Stimulated activated CD4-positive, alpha-beta T cell treated with anti-CD3 and anti-CD28 coated beads, Interleukin-2, amount 100 ng/mL, for 48 hours (primary cell): ENCODE measurements at places on chromosomes 11 and 22.
A peak's percentile ranks its signal among the peaks of the same experiment; 100 is the strongest.

DNA sequence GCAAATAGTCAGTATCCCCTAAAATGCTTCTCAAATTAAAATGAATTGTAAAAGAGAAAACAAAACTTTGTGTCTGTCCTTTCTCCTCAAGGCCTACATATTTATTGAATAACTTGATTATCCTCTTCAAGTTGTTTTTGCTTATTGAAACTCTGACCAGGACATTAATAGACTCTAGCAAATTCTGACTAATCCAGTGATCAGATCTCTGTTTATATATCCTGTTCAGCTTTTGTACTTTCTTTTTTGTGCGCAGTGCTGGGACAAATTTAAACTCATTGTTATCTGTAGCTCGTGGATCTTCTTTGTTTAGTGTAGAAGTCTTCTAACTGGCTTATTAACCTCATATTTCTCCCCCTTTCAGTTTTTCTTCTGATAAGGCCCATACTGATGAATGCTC lies 139.9 kb upstream of the SORL1-AS1 start:
- DNase-seq, result no peak

DNA sequence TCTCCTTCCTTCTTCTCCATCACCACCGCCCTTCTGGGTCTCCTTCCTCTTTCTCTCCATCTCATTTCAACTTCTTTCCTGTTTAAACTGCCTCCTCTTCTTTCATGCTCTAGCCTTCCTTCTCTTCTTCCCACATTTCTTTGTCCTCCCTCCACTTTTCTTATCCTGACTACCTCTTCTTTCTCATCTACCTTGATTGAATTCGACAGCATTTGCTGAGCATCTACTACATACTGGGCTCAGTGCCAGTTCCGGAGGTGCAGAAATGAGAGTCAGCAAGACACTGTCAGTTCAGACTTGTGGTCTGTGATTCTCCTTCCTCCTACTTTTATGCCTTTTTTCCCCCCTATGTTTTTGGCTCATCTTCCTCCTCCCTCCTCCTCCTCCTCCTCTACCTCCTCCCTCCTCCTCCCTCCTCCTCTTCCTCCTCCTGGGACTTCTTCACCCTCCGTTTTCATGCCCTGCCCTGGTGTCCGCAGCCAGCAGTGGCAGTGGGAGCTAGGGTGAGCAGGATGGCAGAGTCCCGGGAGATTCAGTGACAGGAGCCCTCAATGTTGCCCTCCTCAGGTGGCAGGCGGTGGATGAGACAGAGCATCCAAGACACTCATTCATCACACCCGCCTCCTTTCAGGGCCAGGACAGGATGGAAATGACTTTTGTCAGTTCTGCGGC lies 146.0 kb upstream of the SEZ6L start:
- no peak for DNase-seq

DNA sequence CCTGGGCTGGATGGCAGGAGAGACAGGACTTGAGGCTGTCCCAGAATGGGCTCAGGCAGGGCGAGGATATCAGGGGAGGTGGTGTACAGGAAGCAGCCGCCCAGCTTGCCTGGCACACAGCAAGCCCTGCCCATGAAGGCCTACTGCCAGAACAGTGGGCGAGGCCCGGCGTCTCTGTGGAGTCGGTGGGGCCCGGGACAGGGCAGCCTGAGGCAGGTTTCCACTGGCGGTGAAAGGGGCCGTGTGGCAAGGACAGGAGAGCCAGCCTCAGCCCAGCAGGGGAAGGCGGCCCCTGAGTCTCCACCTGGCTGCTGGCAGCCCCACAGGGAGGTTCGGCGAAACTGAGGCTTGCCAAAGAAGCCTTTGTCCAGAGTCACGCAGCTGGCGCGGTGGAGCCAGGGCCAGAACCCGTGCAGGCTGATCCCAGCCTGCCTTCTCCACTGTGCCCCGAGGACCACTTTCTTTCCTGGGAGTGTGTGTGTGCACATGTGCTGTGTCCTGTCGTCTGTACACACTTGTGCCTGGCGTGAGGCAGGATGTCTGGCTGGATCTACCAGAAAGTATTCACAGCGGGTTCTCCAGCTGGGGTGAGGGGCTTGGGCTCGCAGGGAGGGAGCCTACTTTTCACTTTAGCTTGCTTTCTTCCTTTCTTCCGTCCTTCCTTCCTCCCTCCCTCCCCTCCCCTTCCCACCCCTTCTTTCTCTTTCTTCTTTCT lies 1.2 kb downstream of the TSPO start:
- DNase-seq, result peak; percentile 44

DNA sequence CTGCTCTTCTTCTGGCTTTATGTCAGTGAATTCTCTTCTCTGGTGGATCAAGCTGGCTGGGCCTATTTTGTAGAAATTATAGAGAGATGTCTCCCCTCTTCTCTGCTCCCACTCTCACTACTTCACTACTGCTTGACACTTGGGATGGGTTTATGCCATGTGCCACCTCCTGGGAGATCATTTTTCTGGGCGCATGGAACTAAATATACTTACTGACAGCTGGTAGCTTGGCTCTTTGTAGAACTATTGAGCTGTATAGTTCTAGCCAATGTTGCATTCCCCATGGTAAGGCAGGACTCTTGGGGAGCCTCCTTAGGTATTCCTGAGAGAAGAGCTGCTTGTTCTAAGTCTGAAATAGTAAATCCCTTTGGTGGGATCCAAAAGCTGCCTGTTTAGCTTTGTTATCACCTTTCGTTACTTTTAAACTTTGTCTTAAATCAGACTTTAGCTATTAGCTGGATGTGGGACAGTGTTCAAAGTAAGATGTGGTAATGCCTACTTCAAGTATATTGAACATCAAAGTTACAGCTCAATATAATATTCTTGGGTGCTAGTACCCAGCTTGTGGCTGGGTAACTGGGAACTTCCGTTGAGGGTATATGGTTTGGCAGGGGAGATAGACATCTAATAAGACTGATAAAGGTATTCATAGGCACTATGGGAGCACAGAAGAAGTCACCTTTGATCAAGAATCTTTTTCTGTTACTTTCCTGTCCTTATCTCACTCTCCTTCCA lies 87.5 kb upstream of the RRM1 start:
- no peak for DNase-seq

DNA sequence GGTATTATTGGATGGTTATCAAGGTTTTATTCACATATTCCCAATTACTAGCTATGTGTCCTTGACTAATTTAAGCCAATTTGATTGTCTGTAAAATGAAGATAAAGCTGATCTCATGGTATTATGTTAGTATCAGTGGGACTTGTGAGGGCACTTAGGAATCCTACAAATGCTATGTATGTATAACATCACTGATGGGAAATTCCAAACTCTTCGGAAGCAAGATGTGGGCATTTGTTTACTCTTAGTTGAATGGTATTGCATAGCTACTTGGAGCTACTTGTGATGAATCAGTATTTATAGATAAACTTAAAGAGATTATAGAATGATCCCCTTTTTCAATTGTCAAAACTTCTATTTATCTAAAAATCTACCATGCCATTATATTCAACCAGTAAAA lies 239.9 kb downstream of the CNTN5 start:
- DNase-seq, result no peak

DNA sequence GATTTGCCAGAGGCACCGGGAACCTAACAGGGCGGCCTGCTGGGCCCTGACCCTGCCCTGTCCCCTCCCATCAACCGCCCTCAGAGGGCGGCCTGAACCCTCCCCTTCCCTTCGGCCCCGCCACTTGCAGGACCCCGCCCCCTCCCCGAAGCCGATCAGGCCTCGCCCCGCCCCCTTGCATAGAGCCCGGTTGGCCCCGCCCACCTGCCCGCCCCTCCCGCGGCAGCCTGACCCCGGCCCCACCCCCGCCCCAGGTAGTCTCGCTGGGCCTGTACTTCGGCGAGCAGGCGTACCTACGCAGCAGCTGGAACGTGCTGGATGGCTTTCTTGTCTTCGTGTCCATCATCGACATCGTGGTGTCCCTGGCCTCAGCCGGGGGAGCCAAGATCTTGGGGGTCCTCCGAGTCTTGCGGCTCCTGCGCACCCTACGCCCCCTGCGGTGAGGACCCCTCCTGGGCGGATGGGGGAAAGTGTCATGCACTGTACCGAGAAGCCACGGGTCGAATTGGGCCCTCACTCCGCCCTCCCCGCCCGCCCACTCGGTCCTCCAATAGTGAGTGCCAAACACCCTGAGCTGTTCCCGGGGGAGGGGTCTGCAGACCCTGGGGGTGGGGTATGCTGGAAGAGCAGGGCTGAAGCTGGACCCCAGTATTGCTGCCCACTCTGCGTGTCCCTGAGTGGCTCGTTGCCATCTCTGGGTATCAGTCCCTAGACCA lies 94.1 kb downstream of the CACNA1I start:
- DNase-seq, result no peak

DNA sequence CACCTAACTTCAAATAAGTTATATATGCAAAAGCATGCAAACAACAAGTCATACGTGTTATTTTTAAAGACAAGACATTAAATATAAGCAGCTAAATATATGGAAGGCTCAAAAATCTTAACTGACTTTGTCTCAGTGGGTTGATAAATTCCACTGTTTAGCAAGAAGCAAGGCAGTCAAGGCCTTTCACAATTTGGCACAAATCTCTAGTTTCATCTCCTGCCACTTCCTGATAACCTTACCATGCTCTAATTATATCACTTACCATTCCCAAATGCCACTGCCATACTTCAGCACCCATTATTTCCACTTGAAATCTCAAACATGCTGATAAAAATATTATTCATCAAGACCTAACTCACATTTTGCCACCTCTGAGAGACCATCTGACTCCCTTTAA lies 24.8 kb downstream of the DCUN1D5 start:
- DNase-seq, result no peak

DNA sequence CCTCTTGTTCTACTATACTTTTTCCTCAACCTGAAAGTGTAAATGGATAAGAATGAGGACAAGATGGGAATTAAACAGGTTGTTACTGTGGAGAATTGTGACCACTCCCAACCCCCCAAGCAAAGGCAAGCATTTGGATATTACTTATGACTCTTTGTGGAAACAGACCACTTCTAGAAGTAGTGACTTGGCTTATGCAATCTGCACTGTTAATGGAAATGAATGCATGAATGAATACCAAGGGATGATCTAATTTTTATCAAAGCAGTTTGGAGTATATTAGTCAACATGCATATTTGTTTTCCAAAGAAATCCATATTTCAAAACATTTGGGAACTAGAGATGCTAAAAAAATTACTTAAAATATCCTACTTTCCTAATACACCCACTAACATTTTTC lies 35.3 kb downstream of the AMOTL1 start:
- DNase-seq, result no peak

DNA sequence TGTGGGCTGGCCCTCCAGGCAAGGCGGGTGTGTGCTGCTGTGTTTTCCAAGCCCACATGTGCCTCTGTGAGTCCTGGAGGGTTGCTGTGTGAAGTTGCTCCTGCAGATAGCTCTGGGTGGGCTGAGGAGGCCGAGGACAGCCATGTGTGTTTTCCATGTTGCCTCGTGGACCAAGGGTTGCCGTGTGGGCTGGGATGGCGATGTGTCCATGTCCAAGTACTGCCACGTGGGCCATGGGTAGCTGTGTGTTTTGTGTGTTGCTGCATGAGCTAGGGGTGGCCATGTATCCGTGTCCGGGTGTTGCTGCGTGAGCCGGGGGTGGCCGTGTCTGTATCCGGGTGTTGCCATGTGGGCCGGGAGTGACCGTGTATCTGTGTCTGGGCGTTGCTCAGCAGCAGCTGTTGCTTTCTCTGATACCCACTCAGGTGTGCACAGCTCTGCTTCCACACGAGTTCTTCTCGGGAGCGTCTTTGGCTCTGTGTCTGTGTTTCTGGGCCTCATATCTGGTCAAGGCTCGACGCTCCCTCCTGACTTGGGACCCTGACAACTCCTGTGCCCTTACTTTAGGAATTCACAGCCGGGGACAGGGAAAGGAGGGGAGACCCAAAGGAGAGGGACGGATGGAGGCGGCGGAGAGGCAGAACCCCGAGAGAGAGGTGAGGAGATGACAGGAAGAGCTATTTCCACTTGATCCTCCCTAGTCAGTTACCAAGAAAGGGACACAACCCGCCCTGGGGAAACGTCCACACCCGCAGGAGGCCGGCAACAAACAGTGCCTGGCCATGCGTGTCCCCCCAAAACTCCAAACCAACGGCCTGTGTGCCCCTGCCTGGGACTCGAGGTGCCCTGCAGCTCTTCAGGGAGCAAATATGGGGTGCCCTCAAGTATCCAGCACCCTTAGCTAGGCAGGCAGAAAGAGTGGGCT lies 83.1 kb downstream of the PHF21B start:
- DNase-seq, result no peak

- no peak for DNase-seq
These were observed 84.8 kb downstream of the ADAMTS15 start for GRCh38 chr11:130533113-130533798.

DNA sequence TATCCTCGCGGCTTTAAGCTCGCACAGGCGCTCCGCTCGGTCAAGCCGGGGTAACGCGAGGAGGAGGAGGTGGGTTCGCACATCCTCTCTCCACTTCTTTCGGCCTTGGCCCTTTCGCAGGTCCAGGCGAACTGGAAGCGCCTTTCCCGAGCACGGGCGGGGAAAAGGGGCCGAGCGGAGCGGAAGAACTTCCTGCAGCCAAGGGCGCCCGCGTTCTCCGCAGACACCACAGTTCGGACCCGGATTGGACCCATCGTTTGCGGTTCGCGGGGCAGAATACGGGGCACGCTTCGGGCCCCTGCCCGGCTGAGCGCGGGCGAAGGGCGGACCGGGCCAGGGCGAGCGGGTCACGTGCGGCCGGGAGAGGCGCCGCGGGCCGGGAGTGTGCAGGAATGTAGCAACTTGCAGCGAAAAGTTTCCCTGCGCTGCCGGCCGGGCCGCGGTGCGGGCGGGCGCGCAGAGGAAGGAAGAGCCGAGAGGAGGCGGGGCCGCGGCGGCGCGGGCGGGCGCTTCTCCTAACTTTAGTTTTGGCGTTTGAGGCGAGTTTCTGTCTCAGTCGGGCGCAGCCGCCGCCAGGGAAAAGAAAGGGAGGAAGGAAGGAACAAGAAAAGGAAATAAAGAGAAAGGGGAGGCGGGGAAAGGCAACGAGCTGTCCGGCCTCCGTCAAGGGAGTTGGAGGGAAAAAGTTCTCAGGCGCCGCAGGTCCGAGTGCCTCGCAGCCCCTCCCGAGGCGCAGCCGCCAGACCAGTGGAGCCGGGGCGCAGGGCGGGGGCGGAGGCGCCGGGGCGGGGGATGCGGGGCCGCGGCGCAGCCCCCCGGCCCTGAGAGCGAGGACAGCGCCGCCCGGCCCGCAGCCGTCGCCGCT lies at the start of gene YAP1:
TSS of gene YAP1 (plus strand) at position 552 of the 865 bp plus-strand sequence. CDS start 402 bp downstream, outside the sequence.
- DNase-seq, result peak; percentile 57

DNA sequence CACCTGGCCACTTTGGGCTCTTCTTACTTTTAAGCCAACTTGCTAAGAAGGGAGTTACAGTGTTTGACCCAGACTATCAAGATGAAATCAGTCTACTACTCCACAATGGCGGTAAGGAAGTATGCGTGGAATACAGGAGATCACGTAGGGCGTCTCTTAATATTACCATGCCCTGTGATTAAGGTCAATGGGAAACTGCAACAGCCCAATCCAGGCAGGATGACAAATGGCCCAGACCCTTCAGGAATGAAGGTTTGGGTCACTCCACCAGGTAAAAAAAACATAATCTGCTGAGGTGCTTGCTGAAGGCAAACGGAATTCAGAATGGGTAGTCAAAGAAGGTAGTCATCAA lies 1.0 kb upstream of the YPEL4 start:
- no peak for DNase-seq

GRCh38 chr22:27114186-27114585 lies 456.8 kb downstream of the MIAT start:
- no peak for DNase-seq
